ENCODE measurements at places on chromosomes 16 and 17.

GRCh38 chr17:82783498-82783897, 31.6 kb downstream of the TBCD start:
- no peak for DNase-seq

GRCh38 chr17:67110619-67111018, 66.3 kb downstream of the CACNG1 start:
- DNase-seq, result no peak

- DNase-seq, result no peak
These were observed 81.6 kb upstream of the CHMP6 start for GRCh38 chr17:80910043-80910442.

- no peak for DNase-seq
These were observed 341.0 kb downstream of the CPPED1 start for GRCh38 chr16:12462426-12463280.

DNA sequence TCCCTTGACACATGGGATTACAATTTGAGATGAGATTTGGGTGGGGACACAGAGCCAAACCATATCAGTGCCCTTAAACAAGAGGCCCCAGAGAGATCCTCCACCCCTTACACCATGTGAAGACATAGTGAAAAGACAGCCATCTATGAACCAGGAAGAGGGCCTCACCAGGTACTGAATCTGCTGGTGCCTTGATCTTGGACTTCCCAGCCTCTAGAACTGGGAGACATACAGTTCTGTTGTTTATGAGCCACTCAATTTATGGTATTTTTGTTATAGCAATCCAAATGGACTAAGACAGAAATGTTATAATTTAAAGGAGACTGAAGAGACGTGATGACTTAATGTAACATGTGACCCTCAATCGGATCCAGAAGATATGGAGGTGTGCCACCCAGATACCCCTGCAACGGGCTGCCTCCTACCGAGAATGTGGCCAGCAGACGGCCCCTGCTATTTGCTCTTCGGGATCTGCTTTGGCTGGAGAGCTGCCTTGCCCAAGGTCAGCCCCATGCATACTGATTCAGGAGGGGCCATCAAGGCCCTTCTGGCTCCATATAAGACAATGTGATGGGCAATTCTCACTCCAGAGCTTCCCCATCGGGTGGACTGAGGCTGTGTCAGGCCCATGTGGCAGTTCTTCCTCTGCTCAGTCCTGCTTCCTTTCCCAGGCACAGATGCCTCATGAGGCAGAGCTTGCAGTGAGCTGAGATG, 80.6 kb downstream of the NETO2 start:
- DNase-seq, result no peak

DNA sequence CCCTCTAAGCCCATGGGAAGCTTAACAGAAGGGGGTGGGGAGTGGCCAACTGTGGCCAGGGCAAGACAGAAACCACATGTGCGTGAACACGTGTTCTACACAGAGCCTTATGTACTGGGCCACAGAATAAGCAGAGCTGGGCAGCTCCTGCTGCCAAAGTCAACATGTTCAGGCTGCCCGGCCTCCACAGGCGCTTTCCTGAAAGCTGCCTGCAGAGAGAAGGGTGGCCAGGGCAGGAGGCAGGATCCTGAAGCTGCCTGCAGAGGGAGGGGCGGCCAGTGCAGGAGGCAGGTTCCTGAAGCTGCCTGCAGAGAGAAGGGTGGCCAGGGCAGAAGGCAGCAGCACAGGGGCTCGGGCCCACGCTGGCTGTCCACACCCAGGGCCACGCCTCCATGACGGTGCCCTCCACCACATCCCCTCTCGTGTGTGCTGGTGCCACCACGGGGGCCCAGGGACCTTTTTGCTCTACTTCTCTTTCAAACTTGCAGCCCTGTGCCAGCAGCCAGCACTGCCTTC, 79.5 kb downstream of the ANKRD11 start:
- DNase-seq, result no peak

- DNase-seq, result no peak
These were observed 395.1 kb downstream of the SEC14L1 start for GRCh38 chr17:77535892-77536291.

DNA sequence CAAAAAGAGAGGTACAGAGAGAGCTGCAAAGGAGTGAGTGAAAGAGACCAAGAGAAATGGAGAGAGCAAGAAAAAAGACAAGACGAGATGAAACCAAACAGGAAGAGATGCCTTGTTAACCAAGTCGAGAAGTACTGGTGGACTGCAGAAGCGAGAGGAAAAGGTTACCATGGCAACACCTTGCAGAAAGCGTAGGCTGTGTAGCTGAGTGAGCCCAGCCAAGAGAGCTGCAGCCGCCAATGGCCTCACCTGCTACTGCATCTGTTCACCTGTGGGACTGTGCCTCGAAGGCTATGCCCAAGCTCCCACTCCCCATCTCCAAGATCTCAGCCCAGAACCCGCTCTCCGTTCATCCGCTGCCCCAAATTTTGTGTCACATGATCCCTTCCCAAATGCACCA, 161.3 kb downstream of the SLC39A11 start:
- no peak for DNase-seq

- no peak for DNase-seq
These were observed 194.7 kb downstream of the SNX29 start for GRCh38 chr16:12171206-12171605.

GRCh38 chr17:72146371-72146770, 25.6 kb downstream of the SOX9 start:
- no peak for DNase-seq

DNA sequence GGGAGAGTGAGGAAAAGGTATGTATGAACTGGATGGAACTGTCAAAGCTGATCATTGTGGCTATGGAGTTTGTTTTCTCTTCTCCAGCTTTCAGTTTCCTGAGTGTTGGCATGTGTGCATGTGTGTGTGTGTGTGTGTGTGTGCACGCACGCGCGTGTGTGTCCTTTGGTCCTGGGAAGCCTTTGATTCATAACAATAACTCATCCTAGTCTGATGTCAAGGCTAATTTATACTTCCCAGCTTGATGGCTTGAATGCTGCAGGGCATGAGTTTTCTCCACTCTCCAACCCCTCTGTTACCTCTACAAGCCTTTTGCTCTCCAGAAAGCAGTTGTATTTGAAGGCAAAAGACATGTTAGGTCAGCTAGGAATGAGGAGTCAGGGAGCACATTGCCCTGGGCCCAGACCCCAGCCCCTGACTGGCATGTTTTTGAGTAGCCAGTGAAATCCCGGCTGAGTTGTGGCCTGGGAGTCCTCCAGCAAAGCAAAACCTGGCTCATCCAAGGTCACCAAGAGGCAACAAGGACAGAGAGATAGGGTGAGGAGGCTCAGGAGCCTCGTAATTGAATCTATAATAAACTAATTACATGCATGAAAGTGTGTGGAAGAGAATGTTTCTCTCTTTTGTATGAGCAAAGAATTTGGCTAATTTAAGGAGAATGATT, 8.9 kb upstream of the CDC42EP4 start:
- no peak for DNase-seq

GRCh38 chr16:10847176-10847575, 28.6 kb upstream of the TVP23A start:
- DNase-seq, result no peak

DNA sequence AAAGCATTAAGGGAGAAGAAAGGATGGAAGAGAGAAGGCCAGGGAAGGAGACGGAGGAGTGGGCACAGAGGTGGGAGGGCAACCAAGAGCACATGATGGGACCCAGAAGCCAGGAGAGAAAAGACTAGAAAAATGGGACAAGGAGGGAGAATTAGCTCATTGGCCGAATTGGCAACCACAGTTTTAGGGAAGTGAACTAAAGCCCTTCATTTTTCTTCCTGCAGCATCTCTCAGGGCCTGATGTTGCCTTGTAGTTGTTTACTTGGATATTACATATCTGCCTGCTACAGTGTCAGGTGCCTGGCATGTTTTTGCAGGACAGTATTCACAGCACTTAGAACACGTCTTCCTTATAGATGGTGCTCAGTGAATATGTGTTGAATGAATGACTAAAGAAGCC, 19.0 kb downstream of the EMP2 start:
- no peak for DNase-seq
